NCI-H1694 (cell line): ENCODE measurements at places on chromosomes 12 and 14.

- DNase-seq, result no peak
Measured at GRCh38 chr12:57606821-57607220, 2.2 kb downstream of the DTX3 start.

DNA sequence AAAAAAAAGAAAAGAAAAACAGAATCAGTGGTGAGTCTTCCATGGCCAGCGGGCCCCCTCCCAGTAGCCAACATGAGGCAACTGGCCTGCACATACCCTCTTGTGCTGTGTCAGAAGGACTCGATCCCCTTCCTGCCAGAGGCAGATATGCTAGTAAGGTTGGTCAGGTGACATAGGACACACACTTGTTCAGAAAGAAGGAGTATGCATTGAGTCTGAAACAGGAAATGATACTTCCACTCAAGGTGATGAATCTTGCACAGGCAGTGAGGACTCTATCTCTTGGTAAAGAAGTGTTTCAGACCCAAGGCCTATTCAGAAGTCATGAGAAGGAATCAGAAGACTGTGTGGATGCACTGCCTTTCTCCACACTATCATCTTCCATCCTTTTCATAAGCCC is 269.7 kb upstream of the FAR2 start:
- DNase-seq, result no peak

- DNase-seq, result no peak
Measured at GRCh38 chr14:53209370-53209769, 56.2 kb upstream of the DDHD1 start.

GRCh38 chr12:12721176-12721751 is 4.1 kb downstream of the CDKN1B start:
- no peak for DNase-seq

- no peak for DNase-seq
Measured at GRCh38 chr12:92208613-92209121, 63.0 kb upstream of the BTG1 start.

- DNase-seq, result no peak
Measured at GRCh38 chr12:46455648-46456352, 83.2 kb upstream of the SLC38A2 start.

DNA sequence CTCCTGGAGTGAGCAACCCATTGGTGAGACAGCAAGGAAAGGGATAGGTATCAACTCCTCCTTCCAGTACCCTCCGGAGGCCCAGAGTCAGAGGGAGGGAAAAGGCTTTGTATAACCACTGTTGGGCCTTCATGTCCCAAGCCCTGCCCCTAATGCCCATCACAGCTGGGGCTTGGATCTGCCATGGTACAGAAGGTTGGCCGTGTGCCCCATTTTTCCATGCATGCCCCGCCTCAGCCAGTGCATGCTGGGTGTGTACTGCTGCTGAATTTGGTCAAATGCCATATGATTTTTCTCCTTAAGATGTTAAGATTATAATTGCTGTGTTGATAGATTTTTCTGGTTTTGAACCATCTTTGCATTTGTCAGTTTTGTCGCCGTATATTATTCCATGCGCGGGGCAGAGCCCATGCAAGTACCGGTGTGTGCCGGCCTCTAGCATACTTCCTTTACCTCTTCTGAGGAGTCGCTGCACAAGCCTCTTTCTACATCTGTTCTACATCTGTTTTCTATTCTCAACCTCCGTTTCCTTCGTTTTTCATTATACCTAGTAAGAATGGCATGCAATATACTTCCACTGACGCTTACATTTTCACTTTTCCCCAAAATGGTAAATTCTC is 26.6 kb downstream of the PPP2R5C start:
- DNase-seq, result peak; percentile 25

GRCh38 chr12:52147964-52148463 is 43.8 kb downstream of the KRT80 start:
- no peak for DNase-seq

DNA sequence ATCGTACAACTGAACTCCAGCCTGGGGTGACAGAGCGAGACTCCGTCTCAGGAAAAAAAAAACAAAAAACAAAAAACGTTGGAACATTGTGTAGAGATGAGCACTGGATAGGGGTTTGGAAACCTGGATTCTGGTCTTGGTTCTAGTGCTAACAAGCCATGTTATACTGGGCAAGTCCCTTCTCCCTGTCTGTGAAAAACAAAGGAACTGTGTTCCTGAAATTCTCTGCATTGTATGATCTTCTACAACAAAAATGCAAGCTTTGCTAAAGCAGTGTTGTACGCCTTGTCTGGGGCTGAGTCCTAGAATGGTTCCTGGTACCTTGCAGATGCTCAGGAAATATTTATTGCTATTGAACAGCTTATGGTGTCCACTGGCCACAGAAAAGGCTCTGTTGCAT is 13.4 kb downstream of the GPRC5D start:
- DNase-seq, result no peak

- DNase-seq, result peak; percentile 10
Measured at GRCh38 chr12:69701826-69702225, 2.7 kb upstream of the BEST3 start.

- no peak for DNase-seq
Measured at GRCh38 chr12:107115119-107115518, 21.8 kb upstream of the CRY1 start.

DNA sequence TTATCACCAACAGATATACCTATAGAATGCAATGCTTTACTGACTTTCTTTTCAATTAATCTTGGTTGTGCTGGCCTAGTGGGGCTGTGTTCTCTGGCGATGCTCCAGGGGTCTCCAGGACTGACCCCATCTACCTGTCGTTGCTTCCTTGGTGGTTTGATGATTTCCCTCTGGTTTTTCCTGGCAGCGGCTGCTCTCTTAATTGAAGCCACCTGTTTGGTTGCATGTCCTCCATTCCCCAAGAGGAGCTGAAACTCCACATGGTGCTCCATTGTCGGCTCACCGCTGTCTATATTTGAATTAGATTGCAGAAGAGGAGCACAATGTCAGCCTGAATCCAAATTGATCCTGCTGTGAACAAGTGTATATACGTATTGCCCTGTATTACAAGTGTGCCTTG is 7.1 kb upstream of the IFNG-AS1 start:
- peak; percentile 14 for DNase-seq
